CD8-positive, alpha-beta memory T cell (primary cell): ENCODE measurements at places on chromosomes 5 and 9.

- DNase-seq = no peak
Observed at GRCh38 chr5:106140101-106140500, 1530.6 kb downstream of the EFNA5 start.

DNA sequence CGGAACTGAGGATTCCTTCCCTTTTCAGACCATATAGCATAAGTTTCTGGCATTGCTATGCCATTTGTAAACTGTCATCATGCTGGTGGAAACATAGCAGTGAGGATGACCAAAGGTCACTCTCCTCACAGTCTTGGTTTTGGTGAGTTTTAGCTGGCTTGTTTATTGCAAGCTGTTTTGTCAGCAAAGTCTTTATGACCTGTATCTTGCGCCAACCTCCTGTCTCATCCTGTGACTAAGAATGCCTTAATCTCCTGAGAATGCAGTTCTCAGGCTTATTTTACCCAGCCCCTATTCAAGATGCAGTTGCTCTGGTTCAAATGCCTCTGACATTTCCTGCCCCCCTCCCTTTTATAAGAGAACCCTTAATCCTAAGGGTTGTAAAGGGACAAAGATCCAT is 26.7 kb upstream of the GRIA1 start:
- DNase-seq = no peak

- no peak for DNase-seq
Observed at GRCh38 chr9:107161338-107161737, 121.7 kb upstream of the RAD23B start.

DNA sequence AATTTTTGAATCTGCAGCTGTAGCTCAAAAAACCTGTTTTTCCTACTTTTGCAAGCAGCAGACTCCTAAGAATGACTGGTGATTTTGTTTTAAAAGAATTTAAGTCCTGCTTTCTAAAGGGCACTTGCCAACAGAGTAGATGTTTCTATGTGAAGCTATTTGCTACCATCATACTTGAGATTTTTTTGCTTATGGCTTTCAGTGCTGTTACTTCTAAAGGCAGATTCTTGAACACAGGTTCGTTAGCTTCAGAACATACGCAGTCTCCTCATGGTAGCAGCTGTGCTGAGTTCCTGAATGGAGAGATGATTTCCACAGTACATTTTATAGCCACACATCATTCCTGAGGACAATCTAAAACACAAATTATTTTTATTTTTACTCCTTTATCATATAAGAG is 24.4 kb upstream of the ELL2 start:
- DNase-seq = no peak

DNA sequence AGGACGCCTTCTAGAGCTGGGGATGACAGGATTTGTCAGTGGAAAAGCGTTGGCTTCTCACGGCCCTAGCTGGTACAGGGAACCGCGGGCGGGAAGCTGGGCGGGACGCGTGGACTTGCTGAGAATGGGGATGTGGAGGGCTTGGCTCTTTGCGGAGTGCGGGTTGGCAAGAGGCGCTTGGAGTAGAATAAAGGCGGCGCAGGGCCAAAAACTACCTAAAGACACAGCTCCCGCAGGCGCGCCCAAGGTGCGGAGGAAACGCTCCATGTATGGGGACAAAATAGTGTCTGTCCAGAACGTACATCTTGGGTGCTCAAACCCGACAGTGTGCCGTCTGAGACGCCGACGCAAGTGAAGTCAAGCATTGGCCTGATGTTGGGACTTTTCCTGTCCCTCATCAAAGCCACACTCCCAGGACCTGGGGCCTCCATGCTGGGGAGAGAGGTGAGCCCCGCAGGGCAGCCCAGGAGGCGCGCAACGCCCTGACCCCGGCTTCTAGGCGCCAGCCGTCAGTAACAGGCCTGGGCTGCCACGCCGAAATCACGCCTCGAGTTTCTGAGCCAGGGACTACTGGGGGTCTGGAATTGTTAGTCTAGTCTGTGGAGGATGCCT is 1.6 kb upstream of the NKX2-5 start:
- no peak for DNase-seq

DNA sequence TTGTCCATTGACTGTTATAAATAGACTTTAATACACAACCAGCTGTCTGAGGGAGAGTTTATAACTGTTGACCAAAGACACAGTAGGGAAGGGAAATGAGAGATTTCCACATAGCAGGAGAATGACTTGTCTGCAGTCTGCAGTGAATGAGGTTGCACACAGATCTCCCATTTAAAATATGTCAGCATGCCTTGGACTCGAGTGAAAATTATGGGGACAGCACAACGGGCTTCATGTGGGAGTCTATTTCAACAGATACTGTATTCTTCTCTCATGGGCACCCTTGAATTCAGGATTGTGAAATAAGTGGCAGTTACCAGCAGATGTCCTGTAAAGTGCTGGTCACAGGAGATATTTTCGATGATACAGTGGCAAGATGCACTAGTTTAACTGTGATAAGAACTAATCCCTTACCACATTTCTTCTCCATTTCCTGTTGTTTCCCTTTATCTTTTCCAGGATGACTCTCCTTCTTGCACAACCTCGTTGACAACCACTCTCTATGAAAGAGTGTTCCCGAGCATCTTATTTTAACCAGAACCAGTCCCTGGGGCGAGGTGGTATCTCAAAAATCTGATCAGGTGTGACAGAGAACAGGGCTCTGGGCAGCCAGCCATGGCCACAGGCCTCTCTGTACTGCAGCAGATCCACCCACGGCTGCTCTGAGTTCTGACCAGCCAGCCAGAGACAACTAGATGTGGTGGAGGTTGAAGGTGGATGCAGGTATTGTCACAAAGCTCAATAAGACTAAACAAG is 51.5 kb upstream of the MAP3K1 start:
- DNase-seq = no peak

DNA sequence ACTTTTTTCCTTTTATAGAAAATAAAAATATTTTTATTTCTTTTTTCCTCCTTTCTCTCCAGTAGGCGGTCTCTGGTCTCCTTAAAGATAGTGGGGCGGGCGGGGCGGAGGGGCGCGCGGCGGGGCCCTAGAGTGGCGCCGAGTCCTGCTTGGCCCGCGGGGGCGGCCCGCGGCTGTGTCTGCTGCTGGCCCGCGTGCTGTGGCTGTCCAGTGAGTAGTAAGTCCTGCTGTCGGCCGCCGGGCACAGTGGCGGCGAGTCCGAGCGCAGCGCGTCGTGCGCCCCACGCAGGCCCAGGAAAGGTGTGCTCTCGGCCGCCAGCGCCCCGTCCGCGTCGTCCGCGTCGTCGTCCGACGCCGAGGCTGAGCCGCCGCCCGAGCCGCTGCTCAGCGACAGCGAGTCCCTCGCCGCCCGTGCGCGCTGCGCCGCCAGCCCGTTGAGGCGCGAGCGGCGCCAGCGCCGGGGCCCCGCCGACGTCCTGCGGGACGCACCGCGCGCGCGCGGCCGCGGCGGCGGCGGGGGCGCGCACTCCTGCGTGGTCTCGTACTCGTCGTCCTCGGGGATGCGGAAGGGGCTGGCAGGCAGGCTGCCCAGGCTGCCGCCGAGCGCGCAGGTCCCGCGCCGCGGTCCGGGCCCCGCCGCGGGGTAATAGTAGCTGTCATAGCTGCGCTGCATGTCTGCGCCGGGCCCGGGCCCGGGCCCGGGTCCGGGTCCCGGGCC is 52.3 kb downstream of the PSD2 start:
- peak; percentile 82 for DNase-seq
